ENCODE measurements at places on chromosomes 5 and 9.

DNA sequence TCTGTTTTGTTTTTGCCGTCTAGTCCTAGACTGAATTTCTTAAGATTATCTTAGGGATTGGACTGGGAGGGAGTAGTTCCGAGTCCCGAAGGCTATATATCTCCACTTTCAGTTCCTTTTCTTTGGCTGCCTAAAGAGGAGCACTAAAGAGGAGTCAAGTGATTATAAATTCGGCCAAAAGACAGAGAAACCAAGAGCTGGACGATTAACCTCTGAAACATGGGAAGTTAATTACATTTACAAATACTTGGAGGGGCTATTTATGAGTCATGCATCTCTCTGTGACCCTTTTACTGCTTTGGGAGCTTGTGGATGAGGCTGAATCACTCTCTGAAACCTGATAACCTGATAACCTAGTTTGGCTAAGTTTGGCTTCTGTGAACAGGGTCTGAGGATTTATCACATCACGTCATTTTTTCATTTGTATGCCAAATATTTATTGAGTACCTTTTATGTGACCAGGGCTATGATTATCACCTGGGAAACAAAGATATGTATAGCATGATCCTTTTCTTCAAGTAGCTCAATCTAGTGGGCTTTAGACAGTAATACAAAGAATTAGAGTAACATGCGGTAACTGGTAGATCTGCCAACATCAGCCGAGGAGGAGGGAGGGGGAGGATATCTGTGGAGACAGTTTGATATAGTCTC is 180.9 kb downstream of the CD180 start:
- DNase-seq = peak; percentile 93

DNA sequence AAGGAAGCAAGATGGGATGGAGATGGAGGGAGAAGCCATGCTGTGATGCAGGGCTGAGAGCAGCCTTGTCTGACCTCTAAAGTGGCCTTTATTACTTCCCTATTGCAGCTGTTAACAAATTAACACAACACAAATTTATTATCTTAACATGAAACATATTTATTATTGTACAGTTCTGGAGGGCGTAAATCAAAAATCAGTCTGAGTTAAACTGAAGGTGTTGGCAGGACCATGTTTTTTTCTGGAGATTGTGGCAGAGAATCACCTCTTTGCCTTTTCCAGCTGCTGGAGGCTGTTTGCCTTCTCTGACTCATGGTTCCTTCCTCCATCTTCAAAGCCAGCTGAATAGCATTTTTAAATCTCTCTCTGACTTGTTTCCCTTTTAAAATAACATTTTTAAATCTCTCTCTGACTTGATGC is 7.2 kb upstream of the MCC start:
- DNase-seq = no peak

DNA sequence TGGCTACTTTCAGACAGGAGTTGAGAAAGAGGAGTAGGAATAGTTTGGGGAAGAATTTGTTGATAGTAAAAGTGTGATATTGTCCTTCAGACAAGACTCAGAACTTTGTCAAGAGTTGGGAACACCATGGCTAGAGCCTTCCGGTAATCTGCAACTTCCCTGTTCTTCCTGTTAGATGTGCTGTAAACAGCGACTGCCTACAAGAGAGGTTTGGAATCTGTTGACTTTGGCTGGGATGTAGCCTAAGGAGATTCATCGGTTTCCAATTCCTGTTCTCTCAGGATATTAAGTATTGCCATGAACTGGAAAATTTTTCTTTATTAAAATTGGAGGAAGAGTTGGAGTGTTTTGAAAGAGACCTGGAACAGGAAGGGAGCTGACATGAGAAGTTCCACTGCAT is 43.9 kb downstream of the ARHGAP26 start:
- no peak for DNase-seq

DNA sequence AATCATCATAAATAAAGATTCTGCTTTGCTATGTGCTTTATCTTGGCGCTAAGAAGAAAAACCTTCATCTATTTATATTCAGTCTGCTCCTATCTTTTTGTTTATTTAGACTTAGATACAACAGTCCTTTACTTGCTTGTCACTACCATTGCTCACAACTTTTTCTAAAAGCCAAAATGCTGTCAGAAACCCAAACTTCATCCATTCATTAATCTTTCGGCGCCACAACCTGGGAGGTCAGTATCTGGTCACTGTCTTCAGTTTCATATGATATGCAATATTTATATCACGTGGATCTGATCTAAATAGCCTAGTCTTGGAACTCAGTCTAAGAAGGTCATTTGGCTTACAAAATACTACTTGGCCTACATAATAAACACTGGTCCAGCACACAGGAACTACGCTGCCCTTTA is 159.3 kb upstream of the TARS1 start:
- DNase-seq = no peak

DNA sequence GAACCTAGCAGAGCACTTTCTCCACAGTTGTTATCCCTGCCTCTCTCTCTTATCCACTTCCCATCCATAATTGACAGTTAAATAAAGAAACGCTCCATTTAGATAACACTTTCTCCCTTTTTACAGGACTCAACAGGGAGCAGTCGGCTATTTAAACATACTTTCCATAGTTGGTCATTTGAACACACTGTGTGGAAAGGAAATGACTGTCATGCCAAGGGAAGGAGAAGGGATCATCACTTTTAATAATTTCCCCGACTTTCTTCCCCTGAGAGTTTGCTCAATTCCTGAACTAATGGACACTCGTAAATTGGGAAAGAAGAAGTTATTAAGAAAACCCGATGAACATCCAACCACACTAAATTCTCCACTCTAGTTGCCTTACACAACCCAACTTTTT is 400.8 kb upstream of the PTGER4 start:
- no peak for DNase-seq
